ENCODE measurements at places on chromosomes 4 and X. TPM values are rescaled to one million over a fixed set of nuclear protein-coding genes. Genes with fewer than 3 reads are reported as not detected.
A peak's percentile ranks its signal among the peaks of the same experiment; 100 is the strongest.

GNRHR gene
- not detected for total RNA-seq

AADAT gene
- total RNA-seq = 33.7 TPM

FGFR3 gene
- total RNA-seq = 37.6 TPM

INTS6L gene
- total RNA-seq = 31.7 TPM

GAGE12D gene
- total RNA-seq = not detected

GPR119 gene
- total RNA-seq = not detected

BEX5 gene
- not detected for total RNA-seq

COL25A1 gene
- 55.8 TPM for total RNA-seq

PTPN13 gene
- total RNA-seq = 42.9 TPM

XAGE1A gene
- total RNA-seq = not detected

RPL36A gene
- 303 TPM for total RNA-seq

GRCh38 chr4:119261986-119262385 is 49.5 kb downstream of the USP53 start:
- H3K27ac ChIP-seq = no peak overlapping the region
- H3K36me3 ChIP-seq = peaks cover 42% of the 10 kb centered on the region
- no peak overlapping the region for H3K4me3 ChIP-seq
- H3K4me1 ChIP-seq = peaks cover 4% of the 10 kb centered on the region

DNA sequence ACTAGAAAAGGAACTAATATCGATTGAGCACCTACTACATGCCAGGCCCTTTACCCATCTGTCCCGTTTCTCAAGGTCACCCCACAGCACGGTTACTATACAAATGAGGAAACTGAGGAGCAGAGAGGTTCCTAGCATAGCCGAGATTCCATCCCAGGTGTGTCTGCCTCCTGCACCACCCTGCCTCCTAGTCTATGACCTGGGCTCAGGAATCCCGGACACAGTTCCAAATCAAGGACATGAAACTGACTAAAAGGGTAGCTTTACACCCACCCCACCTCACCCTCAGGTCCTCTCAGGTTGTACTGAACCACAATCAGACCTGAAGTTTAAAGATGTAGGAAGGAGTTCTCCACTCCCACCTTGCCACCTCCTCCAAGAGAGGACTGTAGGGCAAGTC is 55.6 kb downstream of the APBB2 start:
- no peak overlapping the region for H3K4me3 ChIP-seq
- no peaks in the 10 kb centered on the region for H3K36me3 ChIP-seq
- H3K4me1 ChIP-seq = peaks cover 51% of the 10 kb centered on the region
- H3K27ac ChIP-seq = no peak overlapping the region
- no peaks in the 10 kb centered on the region for H3K27me3 ChIP-seq

GRCh38 chrX:13092455-13092941 is 48.1 kb upstream of the FAM9C start:
- H3K27ac ChIP-seq = no peak overlapping the region
- H3K27me3 ChIP-seq = no peaks in the 10 kb centered on the region
- peaks cover 23% of the 10 kb centered on the region for H3K4me1 ChIP-seq
- no peaks in the 10 kb centered on the region for H3K36me3 ChIP-seq
- DNase-seq = no peak

- no peaks in the 10 kb centered on the region for H3K4me1 ChIP-seq
- H3K4me3 ChIP-seq = no peak overlapping the region
- no peaks in the 10 kb centered on the region for H3K36me3 ChIP-seq
- DNase-seq = no peak
These were observed 505.8 kb downstream of the KLHL13 start for GRCh38 chrX:117610806-117611205.

GRCh38 chr4:26061248-26061986 is 147.4 kb downstream of the SMIM20 start:
- peaks cover 13% of the 10 kb centered on the region for H3K27me3 ChIP-seq
- no peaks in the 10 kb centered on the region for H3K4me1 ChIP-seq
- H3K27ac ChIP-seq = no peak overlapping the region
- no peak overlapping the region for H3K4me3 ChIP-seq

GRCh38 chrX:16665089-16665488 is 15.1 kb downstream of the S100G start:
- H3K36me3 ChIP-seq = peaks cover 43% of the 10 kb centered on the region
- no peaks in the 10 kb centered on the region for H3K27me3 ChIP-seq
- no peak for DNase-seq
- no peaks in the 10 kb centered on the region for H3K4me1 ChIP-seq
- H3K27ac ChIP-seq = peak overlapping the region; percentile 29

GRCh38 chr4:140367738-140368137 is 5.7 kb upstream of the SCOC start:
- no peak for DNase-seq
- H3K36me3 ChIP-seq = no peaks in the 10 kb centered on the region
- peaks cover 7% of the 10 kb centered on the region for H3K4me1 ChIP-seq
- H3K27me3 ChIP-seq = no peaks in the 10 kb centered on the region
- no peak overlapping the region for H3K27ac ChIP-seq

DNA sequence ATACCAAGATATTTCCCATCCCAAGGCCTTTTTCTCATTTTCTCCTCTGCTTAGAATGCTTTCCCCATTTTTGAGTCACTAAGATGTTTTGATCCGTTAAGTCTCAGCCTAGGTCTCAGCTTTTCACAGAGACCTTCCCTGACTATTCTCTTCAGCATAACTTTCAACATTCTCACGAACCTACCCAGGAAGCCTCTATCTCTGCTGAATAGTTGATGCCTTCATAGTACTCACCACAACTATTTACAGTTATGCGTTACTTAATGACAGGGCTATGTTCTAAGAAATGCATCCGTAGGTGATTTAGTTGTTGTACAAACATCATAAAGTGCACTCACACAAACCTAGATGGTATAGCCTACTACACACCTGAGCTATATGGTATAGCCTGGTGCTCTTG is 64.5 kb downstream of the ARL9 start:
- no peak for DNase-seq
- no peaks in the 10 kb centered on the region for H3K4me1 ChIP-seq
- no peaks in the 10 kb centered on the region for H3K36me3 ChIP-seq
- H3K27ac ChIP-seq = no peak overlapping the region

DNA sequence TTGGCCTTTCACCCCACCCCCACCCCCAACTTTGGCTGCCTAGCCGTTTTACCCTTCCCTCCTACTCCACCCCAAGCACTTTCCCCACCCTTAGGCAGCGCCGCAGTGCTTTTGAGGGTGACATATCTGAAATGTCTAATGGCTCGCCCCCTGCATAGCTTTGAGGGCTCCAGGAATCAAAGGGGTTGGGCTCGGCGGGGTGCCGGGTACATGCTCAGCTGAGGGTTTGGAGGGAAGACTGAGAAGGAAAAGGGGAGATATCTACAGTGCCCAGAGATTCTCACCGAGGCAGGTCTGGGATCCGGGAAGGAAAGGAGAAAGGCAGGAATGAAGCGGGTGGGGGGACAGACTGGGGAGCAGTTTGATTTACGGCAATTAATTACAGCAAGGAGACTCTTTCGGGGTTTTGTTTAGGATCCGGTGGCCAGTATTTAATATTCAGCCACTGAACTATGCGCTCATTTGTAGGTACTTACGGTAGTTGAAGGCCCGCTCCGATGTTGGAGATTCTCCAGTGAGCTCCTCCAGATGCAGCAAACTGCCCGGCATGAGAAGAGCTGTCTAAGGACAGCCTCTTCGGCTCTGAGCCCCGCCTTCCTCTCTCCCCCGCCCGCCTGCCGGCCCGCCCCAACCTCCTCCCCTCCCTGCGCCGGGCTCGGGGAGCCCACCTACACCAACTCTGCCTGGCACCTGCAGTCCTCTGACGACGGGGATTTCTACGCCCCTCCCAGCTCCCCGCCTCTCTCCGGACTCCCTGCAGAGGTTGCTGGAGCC is at the start of gene IGSF1:
TSS of gene IGSF1 (minus strand) at position 569 of the 774 bp plus-strand sequence. CDS start 2,632 bp downstream, outside the sequence.
- H3K27ac ChIP-seq = no peak within 1 kb of the TSS
- peak within 1 kb of the TSS; percentile 77 for H3K4me3 ChIP-seq
- DNase-seq = peak; percentile 67

DNA sequence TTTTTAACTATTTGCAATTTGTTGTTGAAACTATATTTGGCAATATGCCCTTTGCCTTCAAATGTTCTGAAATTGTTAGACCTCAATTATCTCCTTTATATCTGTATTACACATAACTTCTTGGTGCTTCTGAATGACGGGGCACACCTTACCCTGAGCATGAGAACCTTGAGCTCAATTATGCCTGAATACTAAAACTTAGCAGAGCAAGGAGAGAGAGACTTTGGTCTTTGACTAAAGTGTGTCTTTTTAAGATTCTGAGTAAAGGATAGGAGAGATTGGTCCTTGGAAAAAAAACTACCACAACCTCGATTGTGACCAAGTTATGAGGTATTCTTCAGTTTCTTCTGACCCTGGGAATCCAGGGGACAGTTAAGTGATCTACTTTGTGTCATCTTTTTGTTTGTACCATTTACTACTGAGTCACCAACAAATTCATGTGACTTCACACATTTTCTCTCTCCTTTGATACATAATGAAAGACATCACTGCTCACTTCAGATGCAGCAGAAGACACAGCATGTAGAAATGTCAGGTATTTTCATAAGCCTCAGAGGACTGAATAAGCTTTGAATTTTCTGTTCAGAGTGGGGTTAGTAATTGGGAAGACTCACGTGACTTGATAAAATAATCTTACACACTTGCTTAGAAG is 51.4 kb downstream of the PTTG2 start:
- H3K27ac ChIP-seq = no peak overlapping the region
- H3K4me1 ChIP-seq = peaks cover 29% of the 10 kb centered on the region
- no peak for DNase-seq
- H3K36me3 ChIP-seq = peaks cover 8% of the 10 kb centered on the region

DNA sequence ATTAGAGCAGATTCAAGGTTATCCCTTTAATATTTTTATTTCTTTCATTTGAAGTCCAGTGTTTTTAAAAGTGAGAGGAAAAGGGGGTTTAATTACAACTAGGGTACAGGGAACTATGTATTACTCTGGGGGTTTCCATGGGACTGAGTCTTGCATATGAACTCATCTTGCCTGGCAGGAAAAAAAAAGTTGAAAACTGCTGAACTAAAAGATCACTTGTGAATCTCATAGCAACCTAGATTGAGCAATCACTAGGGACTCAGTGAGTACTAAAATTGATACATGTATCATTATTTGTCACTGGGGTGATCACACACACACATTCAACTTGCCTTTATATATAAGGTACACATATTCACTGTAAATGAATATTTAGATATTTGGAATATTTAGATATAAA is 180.7 kb upstream of the SFRP2 start:
- H3K27ac ChIP-seq = no peak overlapping the region
- no peak for DNase-seq
- H3K4me1 ChIP-seq = no peaks in the 10 kb centered on the region
- peaks cover 4% of the 10 kb centered on the region for H3K27me3 ChIP-seq
- peaks cover 4% of the 10 kb centered on the region for H3K36me3 ChIP-seq
- no peak overlapping the region for H3K4me3 ChIP-seq

- no peaks in the 10 kb centered on the region for H3K27me3 ChIP-seq
- peaks cover 14% of the 10 kb centered on the region for H3K4me1 ChIP-seq
- DNase-seq = no peak
- no peak overlapping the region for H3K27ac ChIP-seq
- H3K4me3 ChIP-seq = no peak overlapping the region
These were observed 828.6 kb downstream of the ADGRL3 start for GRCh38 chr4:62028745-62029144.

GRCh38 chrX:8688776-8689175 is 43.2 kb downstream of the ANOS1 start:
- no peaks in the 10 kb centered on the region for H3K36me3 ChIP-seq
- peaks cover 48% of the 10 kb centered on the region for H3K27me3 ChIP-seq
- DNase-seq = no peak
- no peak overlapping the region for H3K4me3 ChIP-seq
- H3K27ac ChIP-seq = no peak overlapping the region

DNA sequence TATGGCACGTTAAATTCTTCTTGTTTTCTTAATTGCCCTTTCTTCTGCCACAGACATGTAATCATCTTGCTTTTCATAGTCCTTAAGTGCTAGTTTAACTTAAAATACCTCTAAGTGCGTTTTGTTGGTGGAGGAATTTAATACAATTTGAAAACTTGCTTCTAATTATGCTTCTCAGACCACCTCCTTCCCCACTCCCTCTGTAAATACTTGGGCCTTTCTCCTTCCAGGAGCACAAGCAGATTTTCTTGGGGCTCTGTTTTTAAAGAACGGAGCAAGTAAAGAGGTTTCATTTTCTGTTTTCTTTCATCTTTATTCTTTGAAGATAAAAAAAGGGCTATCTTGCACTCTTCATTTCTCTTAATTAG is 559 bp upstream of the PCDH18 start:
- H3K27me3 ChIP-seq = no peaks in the 10 kb centered on the region
- H3K4me1 ChIP-seq = peaks cover 27% of the 10 kb centered on the region
- DNase-seq = no peak
- H3K36me3 ChIP-seq = peaks cover 17% of the 10 kb centered on the region
- no peak overlapping the region for H3K4me3 ChIP-seq

DNA sequence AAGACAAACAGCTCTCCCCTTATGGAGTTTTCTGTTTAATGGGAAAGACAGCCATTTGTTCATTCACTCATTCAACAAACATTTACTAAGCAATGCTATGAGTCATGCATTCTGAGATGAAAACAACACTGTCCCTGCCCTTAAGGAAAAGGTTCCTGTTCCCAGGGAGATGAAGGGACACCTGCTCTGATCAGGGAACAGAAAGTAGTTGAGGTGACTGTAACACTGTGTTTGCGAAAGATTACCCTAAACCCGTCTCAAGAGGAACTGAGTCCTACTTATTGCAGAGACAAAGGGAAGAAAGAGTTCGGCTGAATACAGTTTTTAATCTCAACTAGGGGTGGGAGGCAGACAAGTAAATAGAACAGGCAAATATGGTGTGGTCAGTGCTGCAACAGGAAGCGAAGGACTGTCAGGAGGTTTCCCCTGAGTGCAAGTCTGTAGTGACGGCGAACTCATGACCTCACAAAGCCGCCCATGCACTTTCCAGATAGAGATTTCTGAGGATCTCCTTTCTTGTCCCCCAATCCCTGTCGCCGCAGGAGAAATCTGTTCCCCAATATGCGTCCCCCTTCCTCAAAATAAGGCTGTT is 712 bp downstream of the STX18 start:
- H3K36me3 ChIP-seq = peaks cover 7% of the 10 kb centered on the region
- no peaks in the 10 kb centered on the region for H3K27me3 ChIP-seq

DNA sequence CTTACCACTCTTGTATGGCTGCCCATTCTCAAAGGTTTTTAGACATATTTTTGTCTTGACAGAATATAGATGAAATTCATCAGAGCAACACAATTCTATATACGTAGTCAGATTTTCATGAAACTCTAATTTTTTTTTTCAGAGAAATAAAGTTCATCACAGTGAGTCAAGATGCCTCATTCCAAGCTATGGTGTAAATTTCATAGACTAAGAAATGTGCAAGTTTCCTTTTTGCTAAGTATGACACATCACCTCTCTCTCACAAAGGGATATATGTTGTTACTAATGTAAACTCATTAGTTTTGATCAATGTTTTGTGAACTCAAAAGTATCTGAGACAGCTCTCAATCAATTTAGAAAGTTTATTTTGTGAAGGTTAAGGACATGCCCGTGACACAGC is 60.4 kb upstream of the ATXN3L start:
- H3K27ac ChIP-seq = peak overlapping the region; percentile 45
- no peak for DNase-seq
- no peak overlapping the region for H3K4me3 ChIP-seq
- no peaks in the 10 kb centered on the region for H3K27me3 ChIP-seq
- H3K4me1 ChIP-seq = peaks cover 12% of the 10 kb centered on the region
